ENCODE measurements at places on chromosomes 7 and 10.

GRCh38 chr7:26367219-26367711 is 75.6 kb downstream of the SNX10 start:
- no peak for DNase-seq

- DNase-seq, result no peak
Measured at GRCh38 chr7:111727905-111728634, 165.8 kb upstream of the IMMP2L start.

GRCh38 chr10:34804306-34804705 is 10.8 kb downstream of the PARD3 start:
- DNase-seq, result no peak

DNA sequence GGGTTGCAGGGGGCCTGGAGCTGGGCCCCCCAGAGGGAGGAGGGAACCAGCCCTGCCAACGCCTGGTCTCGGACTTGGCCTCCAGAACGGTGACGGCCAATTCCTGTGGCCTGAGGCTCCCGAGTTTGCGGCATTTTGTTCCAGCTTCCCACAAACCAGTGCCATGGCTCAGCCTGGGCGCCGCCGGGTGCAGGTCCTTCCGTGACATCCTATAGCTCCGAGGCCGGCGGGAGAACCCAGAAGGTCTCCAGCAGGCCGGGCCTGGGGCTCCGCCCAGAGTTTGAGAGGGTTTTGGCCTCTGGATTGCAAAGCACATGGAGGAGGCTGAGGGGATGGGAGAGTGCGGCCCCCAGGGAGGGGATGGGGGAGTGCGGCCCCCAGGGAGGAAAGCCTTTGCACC is 92.6 kb downstream of the UNCX start:
- DNase-seq, result no peak

DNA sequence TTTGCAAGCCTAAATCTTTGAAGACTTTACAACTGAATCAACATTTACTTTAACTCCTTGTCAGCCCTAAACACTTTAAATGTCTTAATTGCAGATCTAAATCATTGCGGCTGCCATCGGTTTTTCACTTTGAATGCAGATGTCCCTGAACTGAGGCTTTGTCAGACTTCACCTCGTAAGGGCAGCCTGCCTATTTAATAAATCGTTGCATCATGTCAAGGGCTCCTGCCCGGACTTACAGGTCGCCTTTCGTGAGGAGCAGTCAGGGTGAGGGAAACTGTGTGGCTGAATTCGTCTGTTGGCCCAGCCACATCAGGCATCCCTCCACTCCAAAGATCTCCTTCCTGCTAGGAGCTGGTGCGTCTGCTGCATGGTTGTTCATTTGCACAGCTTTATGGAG is 368.2 kb upstream of the NPVF start:
- DNase-seq, result no peak

GRCh38 chr10:7501157-7501556 is 90.3 kb upstream of the SFMBT2 start:
- no peak for DNase-seq

- no peak for DNase-seq
Measured at GRCh38 chr7:20598459-20599309, 16.8 kb upstream of the ABCB5 start.

GRCh38 chr7:116629051-116629463 is 42.9 kb upstream of the MET start:
- DNase-seq, result no peak

GRCh38 chr10:100529475-100530298 is at the start of gene NDUFB8:
Gene NDUFB8, minus strand, starts transcription at chr10:100529871. Its CDS starts 20 bp downstream, at chr10:100529851.
- peak; percentile 59 for DNase-seq

- DNase-seq, result no peak
Measured at GRCh38 chr10:7374795-7375194, 36.0 kb downstream of the SFMBT2 start.

GRCh38 chr10:36301139-36301538 is 659.0 kb upstream of the FZD8 start:
- no peak for DNase-seq

DNA sequence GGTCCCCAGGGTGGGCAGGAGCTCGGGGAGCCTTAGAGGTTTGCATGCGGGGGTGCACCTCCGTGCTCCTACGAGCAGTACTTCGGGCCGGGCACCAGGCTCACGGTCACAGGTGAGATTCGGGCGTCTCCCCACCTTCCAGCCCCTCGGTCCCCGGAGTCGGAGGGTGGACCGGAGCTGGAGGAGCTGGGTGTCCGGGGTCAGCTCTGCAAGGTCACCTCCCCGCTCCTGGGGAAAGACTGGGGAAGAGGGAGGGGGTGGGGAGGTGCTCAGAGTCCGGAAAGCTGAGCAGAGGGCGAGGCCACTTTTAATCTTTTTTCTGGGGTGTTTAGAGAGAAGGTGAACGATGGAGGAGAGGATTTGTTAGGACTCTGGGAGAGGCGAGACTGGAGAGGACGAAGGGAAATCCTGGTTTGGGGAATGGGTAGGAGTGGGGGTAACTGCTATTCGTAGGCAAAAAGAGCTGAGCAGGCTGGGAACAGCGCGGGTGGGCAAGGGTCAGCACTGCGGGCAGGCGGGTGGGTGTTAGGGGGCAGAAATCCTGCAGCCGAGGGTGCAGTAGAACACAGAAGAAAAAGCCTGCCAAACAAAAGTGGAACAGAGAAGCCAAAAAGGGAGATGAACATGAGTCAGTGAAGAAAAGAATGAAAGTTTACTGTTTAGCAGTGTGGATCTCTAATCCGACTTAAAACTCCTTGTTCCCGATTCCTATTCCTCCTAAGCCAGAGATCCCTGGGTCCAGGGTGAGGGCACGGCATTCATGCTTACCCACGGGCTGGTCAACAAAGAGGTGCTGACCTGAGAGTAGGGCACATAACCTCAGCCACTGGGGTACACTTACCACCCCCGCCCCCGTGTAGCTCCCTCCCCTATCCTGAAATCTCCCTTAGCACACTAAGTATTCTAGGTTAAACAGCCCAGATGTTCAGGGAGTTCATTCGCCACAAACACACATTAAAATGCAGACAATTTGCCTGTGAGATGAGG is 26.9 kb downstream of the PRSS2 start:
- no peak for DNase-seq

DNA sequence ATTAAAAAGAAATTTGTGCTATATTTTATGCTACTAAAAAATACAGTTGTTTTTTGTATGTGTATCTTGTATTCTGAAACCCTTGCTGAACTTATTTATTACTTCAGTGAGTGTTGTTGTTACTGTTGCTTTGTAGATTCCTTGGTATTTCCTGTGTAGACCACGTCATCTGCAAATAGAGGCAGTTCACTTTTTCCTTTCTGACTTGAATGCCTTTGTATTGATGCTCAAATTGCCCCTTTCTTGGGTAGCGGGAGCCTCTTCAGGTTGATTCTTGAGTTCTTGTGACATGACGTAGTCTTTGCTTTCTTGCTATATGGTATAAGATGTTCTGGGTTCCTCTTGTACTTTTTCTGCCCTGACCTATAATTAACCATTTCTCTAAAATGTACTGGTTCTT is 504.1 kb downstream of the SDK1 start:
- no peak for DNase-seq

DNA sequence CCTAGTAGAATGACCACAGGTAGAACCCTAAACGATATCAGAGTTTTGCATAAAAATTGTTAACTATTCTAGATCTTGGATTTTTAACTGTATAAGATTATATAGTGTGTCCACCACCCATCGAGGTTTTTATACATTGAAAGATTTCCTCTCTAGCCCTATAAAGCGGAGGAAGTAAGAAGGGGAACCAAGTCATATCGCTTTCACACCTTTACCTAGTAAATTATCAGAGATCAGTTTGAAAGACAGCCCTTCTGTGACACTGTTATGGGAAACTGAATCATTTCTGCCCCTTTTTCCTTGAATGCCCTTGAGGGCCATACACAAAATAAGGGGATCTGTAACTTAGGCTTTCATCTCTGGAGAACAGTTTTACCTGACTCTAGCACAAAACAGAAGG is 8.3 kb upstream of the GPR37 start:
- DNase-seq, result no peak

- no peak for DNase-seq
Measured at GRCh38 chr7:64888901-64889685, 14.0 kb upstream of the ZNF273 start.

- no peak for DNase-seq
Measured at GRCh38 chr10:3059974-3060373, 7.4 kb upstream of the PFKP start.

GRCh38 chr7:47725031-47725780 is 143.3 kb upstream of the TNS3 start:
- DNase-seq, result no peak

DNA sequence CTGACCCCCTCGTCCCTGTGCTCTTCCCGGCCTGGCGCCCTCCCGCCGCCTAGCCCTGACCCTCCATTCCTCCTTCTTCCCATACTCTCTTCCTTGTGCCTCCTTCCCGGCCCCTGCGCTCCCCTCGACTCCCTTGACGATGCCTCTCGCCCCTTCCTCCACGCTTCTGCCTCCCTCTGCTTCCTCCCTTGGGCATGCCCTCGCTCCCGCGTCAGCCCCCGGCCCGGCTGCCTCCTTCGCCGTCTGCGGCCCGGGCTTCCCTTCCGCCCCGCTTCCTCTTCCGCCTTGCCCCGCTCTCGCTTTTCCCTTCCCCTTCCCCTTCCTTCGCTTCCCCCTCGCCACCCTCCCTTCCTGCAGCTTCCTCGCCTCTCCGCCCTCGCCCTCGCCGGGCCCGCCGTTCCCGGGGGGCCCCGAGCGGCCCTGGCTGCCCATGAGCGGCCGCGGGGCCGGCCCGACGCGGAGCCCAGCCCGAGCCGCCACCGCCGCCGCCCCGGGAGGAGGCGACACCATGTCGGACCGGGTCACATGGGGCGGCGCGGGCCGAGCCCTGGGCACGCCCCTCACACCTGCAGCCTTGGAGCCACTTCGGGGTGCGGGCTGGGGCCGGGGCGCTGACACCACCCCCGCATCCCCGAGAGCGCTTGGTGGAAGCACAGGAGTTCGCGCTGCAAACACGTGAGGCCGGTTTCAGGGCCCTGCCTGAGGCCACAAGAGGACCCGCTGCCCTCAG is at the start of gene FBXW4:
TSS of gene FBXW4 (minus strand) at position 497 of the 730 bp plus-strand sequence. CDS start at position 432, 65 bp downstream.
- DNase-seq, result peak; percentile 32

- no peak for DNase-seq
Measured at GRCh38 chr10:122461367-122461728, at the start of gene HTRA1. Gene HTRA1, plus strand, starts transcription at chr10:122461553. Its CDS starts 100 bp downstream, at chr10:122461653.

DNA sequence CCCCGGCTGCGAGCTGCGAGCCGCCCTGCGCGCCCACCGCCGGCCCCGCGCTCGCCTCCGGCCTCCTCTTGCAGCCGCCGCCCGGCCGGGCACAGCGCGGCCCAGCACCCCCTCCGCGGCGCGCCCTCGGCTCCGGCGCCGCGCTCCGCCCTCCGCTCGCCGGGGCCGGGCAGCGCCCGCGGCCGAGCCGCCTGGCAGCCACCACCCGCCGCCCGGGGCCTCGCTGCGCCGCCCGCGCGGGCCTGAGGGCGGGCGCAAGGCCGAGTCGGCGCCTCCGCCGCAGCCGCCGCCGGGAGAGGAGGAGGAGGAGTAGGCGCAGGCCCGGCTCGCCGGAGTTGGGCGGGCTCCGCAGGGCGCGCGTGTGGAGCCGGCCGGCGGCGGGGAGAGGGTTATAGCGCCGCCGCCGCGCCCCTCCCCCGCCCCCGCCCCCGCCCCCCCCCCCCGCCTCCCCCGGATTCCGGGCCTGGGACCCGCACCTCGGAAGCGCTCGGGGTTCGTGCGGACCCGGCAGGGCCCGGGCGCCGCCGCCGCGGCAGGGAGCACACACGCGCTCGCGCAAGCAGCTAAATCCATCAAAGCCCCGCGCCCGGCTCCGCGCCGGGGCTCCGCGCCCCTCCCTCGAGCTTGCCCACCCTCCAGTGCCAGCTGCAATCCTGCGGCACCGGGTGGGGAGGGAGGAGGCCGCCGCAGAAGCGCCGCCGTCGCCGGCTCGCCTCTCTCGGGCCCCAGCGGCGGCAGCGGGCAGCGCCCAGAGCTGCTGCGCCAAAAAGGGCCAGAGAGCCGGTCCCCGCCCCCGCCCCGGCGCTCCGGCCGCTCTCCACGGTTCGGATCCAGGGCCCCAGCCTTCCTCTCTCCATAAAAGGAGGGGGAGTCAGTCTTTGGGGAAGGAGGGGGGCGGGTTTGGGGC is at the start of gene PDGFA:
TSS of gene PDGFA (minus strand) at position 363 of the 907 bp plus-strand sequence. CDS start 845 bp downstream, outside the sequence.
- no peak for DNase-seq

GRCh38 chr10:59577984-59578383 is 131.7 kb downstream of the SLC16A9 start:
- DNase-seq, result no peak

GRCh38 chr10:96380821-96381220 is 22.0 kb upstream of the OPALIN start:
- DNase-seq, result no peak

GRCh38 chr7:80307227-80307856 is 172.7 kb downstream of the GNAI1 start:
- no peak for DNase-seq

DNA sequence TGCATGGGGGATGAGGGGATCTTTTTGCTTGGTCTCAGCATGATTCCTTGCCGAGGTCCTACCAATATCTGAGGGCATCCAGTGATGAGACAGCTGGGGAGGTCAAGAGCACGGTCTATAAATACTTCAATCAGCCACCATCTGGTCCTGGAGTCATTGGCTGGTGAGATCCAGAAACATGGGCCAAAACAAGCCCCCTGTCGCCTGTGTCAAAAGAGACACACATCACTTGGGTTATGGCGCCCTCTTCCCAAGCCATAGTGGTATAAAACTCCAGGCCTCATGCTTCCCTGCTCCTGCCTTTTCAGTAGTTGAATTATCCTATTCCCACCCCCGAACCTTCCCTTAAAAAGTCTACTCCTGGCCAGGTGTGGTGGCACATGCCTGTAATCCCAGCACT is 60.9 kb downstream of the SLC35B4 start:
- DNase-seq, result no peak

- DNase-seq, result no peak
Measured at GRCh38 chr10:114632869-114633715, 25.0 kb downstream of the ABLIM1 start.

GRCh38 chr7:2638224-2638991 is 6.6 kb downstream of the TTYH3 start:
- DNase-seq, result no peak

GRCh38 chr10:13527864-13528122 is 1.0 kb downstream of the BEND7 start:
- DNase-seq, result no peak

DNA sequence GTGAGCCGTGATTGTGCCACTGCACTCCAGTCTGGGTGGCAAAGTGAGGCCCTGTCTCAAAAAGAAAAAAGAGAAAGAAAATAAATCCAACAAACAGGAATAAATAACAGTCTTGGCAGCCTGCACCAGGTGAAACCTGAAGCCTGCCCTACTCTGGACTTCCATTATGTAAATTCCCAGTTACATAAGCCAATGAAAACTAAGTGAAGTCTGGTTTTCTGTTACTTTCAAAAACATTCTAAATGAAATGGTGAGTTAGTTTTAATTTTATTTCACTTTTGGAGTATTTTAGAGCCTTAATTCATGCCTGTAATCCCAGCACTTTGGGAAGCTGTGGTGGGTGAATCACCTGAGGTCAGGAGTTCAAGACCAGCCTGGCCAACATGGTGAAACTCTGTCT is 22.5 kb upstream of the HIBADH start:
- DNase-seq, result no peak

DNA sequence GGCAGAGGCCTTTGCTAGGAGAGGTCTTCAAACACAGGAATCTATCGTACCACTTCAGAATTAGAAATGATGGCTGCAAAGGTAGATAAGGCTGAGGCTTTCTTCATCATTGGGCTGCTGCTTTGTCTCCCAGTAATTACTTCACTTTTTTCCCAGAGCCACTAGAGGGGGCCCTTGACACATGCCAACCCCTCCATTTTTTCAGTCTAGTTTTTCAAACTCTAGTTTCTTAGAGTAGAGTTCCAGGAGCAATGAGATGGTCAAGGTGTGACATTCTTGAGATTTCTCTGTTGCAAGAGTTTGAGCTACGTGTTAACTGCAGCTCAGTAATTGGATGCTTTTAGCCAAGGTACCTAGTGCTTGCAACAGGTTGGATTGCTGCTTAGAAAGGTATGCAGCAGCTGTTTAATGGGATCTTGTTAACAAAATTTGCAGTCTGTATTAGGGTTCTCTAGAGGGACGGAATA is 33.8 kb upstream of the RBM20 start:
- DNase-seq, result no peak

All from activated naive CD4-positive, alpha-beta T cell (primary cell).